GM23248 (cell line): ENCODE measurements at places on chromosomes 6 and 20.
A peak's percentile ranks its signal among the peaks of the same experiment; 100 is the strongest.

DNA sequence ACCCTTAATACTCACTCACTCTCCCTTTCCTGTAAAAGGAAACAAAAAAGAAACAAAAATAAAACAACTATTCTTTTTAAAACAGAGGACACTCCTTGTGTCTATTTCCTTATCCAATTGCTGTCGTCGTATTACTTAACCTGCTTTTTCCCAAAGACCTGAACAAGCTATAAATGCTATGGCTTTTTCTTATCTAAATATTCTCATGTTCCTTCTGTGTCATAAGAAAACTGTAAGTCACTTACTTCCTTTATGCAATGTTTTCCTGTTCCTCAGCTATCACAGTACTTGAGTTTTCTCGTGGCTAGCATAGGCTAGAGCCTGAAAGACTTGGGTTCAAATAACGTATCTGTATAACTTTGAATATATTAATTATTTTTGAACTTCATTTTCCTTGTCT lies 99.2 kb downstream of the IRAK1BP1 start:
- DNase-seq = no peak

GRCh38 chr6:156795825-156796224 lies 18.6 kb downstream of the ARID1B start:
- DNase-seq = peak; percentile 63

- no peak for DNase-seq
Observed at GRCh38 chr6:169862043-169862891, 110.8 kb downstream of the ERMARD start.

GRCh38 chr6:25181350-25181724 lies 97.8 kb upstream of the CARMIL1 start:
- no peak for DNase-seq

- no peak for DNase-seq
Observed at GRCh38 chr20:35003211-35004031, 47.8 kb downstream of the MYH7B start.

DNA sequence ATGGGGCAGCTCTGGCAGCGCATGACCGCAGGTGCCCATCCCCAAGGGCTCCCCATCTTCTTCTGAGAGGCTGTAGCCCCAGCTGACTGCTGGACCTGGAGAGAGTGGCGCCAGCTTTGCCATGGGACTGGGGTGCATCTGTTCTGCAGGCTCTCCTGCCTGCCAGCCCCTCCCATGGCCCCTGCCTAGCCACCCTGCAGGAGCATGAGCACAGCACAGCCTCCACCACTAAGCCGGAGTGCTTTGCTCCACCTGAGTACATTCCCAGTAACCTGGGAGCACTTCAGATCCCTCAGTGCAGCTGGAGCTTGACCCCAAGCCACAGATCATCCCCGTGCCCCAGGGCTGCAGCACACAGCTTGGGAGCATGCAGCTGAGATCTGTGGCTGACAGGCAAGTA lies 16.0 kb downstream of the DEFB125 start:
- no peak for DNase-seq

DNA sequence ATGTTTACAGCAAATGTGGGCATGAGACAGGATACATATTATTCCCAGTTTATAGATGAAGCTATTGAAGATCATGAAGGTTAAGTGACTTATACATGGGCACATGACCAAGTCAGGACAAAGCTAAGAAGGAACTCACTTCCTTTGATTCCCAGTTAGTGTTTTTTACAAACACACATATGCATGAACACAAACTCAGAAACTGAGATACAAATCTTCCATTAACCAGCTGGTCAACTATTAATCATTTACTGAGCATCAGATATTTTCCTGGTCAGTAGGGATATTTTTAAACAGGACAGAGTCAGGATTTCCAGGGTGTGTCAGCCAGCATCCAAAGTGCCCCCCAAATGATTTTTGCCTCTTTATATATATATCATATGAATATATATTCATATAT lies 222.2 kb downstream of the OGFRL1 start:
- no peak for DNase-seq

DNA sequence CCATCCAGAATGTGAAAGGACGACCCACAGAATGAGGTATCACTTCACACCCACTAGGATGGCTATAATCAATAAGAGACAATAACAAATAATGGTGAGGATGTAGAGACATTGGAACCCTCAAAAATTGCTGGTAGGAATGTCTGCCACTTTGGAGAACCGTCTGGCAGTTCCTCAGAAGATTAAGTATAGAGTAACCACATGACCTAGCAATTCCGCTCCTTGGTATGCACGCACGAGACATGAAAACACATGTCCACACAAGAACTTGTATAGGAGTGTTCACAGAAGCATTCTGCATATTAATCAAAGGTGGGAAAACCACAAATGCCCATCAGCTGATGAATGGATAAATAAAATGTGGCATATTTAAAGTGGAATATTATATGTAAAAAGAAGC lies 100.6 kb downstream of the IRF4 start:
- DNase-seq = no peak

DNA sequence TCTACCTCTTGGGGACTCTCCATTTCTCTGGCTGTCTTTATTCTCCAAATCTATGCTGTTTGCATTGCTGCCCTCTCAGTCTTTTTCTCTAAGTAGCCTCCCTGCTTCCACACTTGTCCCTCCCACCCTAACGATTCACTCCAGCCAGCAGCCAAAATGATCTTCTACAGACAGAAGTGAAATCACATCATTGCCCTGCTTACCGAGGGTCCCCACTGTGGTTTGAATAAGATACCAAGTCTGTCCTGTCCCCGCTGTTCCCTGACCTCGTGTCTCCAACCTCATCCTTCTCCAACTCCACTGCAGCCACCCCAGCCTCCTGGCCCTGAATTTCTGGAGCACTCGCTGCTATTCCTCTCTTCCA lies 11.5 kb upstream of the OCSTAMP start:
- no peak for DNase-seq

DNA sequence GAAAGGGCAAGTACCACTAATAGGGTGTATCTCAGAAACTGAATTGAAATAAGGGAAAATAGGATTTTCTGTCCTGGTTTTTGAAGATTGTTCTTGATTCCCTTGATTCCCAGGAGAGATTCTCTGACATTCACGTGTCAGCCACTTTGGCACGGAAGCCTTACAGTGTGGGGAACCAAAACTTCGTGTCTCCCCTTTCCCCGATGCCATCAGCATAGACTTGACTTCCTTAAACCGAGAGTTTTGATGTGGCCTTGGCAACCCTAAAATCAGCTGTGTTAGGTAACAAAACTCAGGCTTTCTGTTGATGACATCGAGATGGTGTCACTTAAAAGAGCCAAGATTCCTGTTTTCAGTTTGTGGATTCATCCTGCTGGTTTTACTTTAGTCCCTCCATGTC lies 7.5 kb downstream of the HMGN4 start:
- DNase-seq = no peak

GRCh38 chr6:33820243-33820642 lies 16.4 kb upstream of the MLN start:
- DNase-seq = peak; percentile 8

GRCh38 chr6:711925-712324 lies 19.0 kb upstream of the EXOC2 start:
- no peak for DNase-seq
